AG10803 (cell line): ENCODE measurements at places on chromosomes 7 and 10.

DNA sequence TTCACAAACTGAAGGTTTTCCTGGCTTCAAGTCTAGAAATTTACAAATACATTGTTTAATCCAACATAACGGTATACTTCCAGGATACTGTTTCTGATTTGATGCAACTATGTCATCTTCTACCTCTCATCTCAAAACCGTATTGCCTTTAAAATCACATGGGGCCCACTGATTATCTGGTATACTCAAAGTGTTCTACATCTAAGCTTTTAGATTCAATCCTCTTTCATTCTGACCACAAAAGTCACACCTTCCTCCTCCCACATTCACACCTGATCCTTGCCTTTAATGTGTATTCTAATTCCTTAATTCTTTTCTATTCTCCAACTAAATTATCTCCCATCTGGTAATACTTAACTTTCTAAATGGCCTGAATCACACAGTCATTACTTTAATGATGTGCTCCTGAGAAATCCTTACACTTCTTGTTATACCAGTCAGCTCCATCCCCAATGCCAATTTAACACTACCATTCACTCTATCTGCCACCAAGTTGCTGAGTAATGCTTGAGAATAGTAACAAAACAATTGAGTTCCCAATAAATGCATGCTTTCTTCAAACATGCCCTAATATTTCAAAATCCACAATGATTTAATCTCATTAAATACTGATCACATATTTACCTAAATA lies 13.0 kb downstream of the ATAD1 start:
- DNase-seq = no peak

- DNase-seq = peak; percentile 93
Observed at GRCh38 chr10:122126763-122127659, 138.0 kb downstream of the TACC2 start.

GRCh38 chr10:54530299-54530698 lies 270.7 kb downstream of the PCDH15 start:
- DNase-seq = no peak

GRCh38 chr7:158268816-158269535 lies 318.6 kb downstream of the PTPRN2 start:
- DNase-seq = no peak

GRCh38 chr7:124688991-124689390 lies 76.6 kb downstream of the GPR37 start:
- DNase-seq = peak; percentile 33

GRCh38 chr7:3266240-3266639 lies 34.8 kb upstream of the SDK1 start:
- DNase-seq = no peak

GRCh38 chr10:74145133-74145532 lies 5.5 kb downstream of the AP3M1 start:
- peak; percentile 75 for DNase-seq

DNA sequence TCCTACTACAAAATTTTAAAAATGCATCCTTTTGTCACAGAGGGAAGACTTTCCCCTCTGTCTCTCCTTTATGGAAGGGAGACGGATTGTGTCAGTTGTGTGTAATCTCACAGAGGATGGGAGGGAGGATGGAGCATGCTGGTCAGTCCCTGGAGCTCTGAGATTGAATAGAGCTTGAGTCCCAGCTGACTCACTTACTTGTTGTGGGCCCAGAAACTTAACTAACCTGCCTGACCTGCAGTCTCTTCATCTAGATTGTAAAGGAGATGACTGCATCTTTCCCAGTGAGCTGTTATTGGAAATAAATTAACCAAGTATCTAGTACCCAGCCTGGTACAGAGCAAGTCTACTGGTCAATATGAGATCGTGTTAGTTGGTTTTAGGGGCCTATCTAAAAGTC lies 77.9 kb upstream of the ADO start:
- no peak for DNase-seq

DNA sequence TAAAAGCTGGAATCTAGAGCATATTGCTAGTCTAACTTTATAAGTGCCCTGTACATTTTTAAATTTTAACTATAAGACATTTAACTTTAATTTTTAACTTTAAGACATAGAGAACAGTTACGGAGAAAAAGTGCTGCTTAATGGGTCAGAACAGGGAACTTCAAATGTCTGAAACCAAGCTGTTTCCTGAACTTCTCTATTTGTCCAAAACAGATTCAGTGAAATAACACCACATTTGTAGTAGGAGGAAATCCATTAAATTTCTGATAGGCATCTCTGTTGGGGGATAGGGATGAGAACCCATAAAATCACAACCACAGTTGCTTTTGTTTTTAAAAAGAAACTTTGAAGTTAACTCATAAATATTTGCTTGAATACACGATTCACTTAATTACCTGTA lies 170.8 kb upstream of the ANK3 start:
- DNase-seq = no peak

DNA sequence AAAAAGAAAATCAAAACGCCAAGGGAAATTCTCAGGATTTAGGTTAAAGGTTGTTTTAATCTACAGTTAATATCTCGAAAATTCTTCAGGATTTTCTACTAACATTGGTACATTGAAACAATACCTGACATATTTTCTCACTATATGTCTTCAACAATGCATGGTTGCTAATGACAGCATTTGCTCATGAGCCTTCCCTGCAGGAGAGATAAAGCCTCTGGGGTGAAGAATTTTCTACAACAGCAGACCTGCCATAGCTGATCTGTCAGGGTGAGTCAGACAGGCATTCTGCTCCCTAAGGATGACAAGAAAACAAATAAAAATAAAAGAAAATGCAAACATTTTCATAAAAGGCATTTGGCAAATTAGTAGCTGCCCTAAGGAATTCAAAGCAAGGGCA lies 11.7 kb upstream of the GPR37 start:
- DNase-seq = no peak

DNA sequence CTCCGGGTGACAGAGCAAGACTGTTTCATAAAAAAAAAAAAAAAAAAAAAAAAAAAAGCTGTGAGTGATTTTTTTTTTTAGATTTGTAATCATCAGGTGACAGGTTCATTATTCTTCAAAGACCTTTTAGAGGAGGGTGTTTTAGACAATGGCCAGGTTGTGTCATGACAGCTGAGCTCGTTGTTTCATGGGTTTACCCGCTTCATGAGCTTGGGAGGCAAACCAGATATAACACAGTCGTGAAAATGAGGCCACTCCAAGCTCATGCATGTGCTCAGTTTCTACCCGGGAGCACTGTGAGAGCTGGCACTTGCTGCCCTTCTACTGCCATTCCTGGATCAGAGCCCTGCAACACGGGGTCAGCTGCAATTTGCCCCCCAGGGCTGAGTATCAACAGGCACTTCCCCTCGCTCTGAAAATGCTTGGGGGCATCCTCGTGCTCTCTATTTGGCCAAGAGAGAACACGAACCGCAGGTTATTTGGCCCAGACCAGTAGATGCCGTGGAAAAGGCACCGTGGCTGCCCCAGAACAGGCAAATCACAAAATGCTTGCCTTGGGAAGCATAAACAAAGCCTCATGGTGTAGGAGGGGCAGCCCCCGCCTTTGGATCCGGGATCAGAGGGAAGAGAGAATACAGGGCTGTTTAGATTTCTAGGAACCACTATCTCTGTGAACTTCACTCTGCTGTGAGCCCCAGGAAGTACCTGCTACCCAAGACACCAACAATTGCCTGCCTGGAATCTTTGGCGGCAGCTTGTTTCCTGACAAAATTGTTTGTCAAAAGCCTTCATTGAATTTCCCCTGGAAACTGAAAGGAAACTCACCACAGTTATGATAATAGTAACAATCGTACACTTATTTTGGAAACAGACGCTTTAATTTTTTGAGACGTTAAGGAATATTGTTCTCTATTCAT lies 371.0 kb downstream of the FRMD4A start:
- DNase-seq = no peak

DNA sequence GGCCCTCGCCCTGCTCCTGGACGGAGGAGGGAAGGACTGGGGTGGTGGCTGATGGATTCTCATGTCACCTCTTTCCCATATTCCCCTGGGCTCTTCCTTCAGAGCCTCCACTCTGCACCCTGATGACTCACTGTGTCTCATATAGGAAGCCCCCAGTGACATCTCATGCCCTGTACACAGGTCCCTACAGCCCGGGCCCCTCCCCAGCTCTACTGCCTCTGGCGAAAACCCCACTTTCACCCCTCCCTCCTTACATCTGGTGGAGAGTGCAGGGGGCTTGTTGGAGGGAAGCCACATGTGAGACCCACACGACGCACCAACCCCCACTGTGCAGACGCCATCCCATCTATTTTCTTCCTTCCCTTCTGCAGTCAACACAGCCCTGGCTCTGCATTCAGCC lies 72.8 kb upstream of the ZNF479 start:
- no peak for DNase-seq

DNA sequence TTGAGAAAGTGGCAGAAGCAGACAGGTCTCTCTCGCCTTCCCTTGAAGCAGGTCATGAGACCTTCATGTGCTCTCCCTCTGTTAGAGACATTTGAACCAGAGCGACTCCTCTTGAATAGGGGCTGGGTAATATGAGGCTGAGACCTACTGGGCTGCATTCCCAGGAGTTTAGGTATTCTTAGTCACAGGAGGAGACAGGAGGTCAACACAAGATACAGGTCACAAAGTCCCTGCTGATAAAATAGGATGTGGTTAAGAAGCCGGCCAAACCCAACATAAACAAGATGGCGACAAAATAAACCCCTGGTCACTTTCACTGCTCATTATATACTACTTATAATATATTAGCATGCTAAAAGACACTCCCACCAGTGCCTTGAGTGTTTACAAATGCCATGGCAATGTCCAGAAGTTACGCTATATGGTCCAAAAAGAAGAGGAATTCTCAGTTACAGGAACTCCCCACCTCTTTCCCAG lies 43.5 kb upstream of the MSRB2 start:
- no peak for DNase-seq

- DNase-seq = no peak
Observed at GRCh38 chr10:110363572-110364411, 59.1 kb upstream of the SMNDC1 start.

- DNase-seq = no peak
Observed at GRCh38 chr7:3892157-3892556, 591.1 kb downstream of the SDK1 start.

GRCh38 chr10:122112021-122112616 lies 123.2 kb downstream of the TACC2 start:
- DNase-seq = peak; percentile 53

DNA sequence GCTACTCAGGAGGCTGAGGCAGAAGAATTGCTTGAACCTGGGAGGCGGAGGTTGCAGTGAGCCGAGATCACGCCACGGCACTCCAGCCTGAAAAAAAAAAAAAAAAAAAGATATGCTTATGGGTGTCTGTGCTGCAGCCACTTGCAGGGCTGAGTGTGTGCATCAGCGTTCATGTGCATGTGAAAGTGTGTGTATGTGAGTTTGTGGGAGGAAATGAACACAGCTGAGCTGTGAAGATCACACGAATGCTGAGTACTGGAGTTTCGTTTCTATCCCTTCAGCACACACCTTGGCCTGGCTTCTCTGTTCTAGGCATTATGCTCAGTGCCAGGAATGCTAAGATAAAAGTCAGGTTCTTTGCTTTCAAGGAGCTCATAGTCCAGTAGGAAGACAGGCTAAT lies 12.0 kb upstream of the SVOPL start:
- DNase-seq = no peak

DNA sequence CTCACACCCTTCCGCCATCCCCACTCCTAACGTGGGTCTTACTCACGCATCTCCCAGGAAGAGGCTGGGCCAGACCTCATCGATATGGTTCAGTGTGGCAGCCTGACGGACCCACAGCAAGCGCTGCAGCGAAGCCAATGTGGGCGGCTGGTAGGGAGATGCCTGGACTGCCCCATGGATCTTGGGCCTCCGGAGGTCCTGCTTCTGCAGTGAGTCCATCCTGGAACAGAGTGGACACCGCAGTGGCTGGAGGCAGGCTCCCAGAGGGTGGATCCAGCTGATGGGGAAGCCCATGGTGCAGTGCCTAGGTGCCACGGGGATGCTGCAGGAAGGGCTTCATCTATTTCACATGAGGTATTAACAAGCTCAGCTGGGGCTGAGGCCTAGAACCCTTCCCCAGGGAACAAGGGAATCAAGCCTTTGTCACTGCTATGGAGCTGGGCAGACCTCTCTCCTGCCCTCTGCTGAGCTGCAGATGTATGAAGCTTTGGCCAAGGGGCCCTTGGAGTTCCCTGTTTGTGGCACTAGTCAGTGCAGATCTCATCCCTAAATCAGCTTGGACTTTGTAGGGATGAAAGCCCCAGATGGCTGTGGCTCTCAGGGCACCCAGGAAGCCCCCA lies 13.7 kb upstream of the SAMD8 start:
- peak; percentile 44 for DNase-seq

GRCh38 chr7:117066668-117067067 lies 113.4 kb downstream of the ST7 start:
- no peak for DNase-seq

DNA sequence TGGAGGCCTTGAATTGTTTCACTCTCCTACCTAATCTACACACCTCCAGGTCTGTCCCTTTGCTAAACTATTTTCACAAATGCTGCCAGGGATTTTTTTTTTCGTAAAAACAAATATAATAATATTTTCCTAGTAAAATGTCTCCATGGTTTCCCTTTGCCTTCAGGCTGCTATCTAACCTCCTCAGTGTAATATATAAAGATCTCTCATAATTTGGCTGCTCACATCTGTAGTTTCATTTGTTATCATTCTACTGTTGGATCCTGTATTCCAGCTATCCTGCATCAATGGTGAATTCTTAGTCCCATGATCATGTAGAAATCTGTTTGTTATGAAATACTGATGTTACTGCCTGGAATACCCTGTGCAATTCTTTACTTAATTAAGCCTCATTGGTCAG lies 211.9 kb upstream of the CHRM2 start:
- no peak for DNase-seq

- DNase-seq = no peak
Observed at GRCh38 chr10:80437227-80437626, 16.9 kb upstream of the TSPAN14 start.

DNA sequence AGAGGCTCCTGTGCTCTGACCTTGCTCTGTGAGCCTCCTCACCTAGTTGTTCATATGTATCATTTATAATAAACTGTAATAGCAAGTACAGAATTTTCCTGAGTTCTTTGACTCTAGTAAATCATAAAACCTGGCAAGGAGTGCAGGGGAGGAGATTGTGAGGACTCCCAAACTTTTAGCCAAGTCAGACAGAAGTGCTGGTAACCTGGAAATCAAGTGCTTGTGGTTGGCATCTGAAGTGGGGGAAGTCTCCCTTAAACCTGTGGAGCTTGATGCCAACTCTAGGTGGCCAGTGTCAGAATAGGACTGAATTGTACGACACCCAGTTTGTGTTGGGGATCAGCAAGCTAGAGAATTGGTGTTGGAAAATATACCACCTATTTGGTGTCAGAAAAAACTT lies 206.3 kb upstream of the GRB10 start:
- DNase-seq = no peak

- DNase-seq = no peak
Observed at GRCh38 chr7:15679306-15679705, 7.2 kb downstream of the MEOX2 start.
